Gastrocnemius medialis (tissue), 4 donors: ENCODE measurements at places on chromosomes 4 and X. TPM values are rescaled to one million over a fixed set of nuclear protein-coding genes. Genes with fewer than 3 reads are reported as not detected.

The FGFBP1 gene
- total RNA-seq: not detected

- H3K4me3 ChIP-seq: peak overlapping the region; percentile 78
- H3K4me1 ChIP-seq: peaks cover 6% of the 10 kb centered on the region
- H3K27me3 ChIP-seq: no peaks in the 10 kb centered on the region
- no peaks in the 10 kb centered on the region for H3K36me3 ChIP-seq
- peak; percentile 41 for DNase-seq
Measured at GRCh38 chrX:54808109-54808604, 612 bp downstream of the MAGED2 start.

The BTK gene
- total RNA-seq: not detected

GRCh38 chr4:119329835-119330620 is 8.1 kb upstream of the FABP2 start:
- H3K27me3 ChIP-seq: no peaks in the 10 kb centered on the region
- H3K27ac ChIP-seq: no peak overlapping the region
- no peak overlapping the region for H3K4me3 ChIP-seq
- no peak for DNase-seq

The TMA16 gene
- total RNA-seq: 6.5 TPM

The MID1 gene
- total RNA-seq: 1.9 TPM

DNA sequence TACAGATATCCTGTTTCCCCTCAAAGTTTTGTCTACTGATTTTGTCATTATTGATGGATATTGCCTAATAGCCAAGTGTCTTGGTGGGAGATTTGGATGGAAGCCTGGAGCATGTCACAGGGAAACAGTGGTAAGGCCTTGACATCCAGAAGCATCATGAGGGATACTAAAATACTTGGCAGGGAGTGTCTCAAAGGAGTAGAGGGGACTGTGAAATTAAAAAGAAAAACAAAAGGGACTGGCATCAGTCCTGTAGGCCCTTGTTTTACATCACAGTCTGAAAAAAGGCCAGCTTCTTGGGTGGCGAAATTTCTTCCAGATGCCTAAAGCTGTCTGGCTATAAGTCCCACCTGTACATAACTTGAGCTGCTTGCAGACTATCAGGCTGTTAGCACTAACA is 83.8 kb downstream of the GUCY2F start:
- H3K4me1 ChIP-seq: no peaks in the 10 kb centered on the region
- H3K36me3 ChIP-seq: no peaks in the 10 kb centered on the region
- no peak for DNase-seq
- no peaks in the 10 kb centered on the region for H3K27me3 ChIP-seq

GRCh38 chrX:21839334-21840192 is at the start of gene MBTPS2:
Gene MBTPS2, plus strand, starts transcription at chrX:21839617. Its CDS starts 118 bp downstream, at chrX:21839735.
- peak within 1 kb of the TSS; percentile 86 for H3K27ac ChIP-seq
- H3K4me1 ChIP-seq: peaks cover 4% of the 10 kb centered on the region
- DNase-seq: peak; percentile 66
- no peaks in the 10 kb centered on the region for H3K27me3 ChIP-seq
- no peaks in the 10 kb centered on the region for H3K36me3 ChIP-seq

GRCh38 chrX:53286171-53286570 is 4.8 kb upstream of the IQSEC2 start:
- H3K4me3 ChIP-seq: no peak overlapping the region
- H3K36me3 ChIP-seq: no peaks in the 10 kb centered on the region
- H3K27ac ChIP-seq: peak overlapping the region; percentile 87

- no peaks in the 10 kb centered on the region for H3K27me3 ChIP-seq
- no peaks in the 10 kb centered on the region for H3K36me3 ChIP-seq
- H3K4me3 ChIP-seq: no peak overlapping the region
- no peak for DNase-seq
- no peaks in the 10 kb centered on the region for H3K4me1 ChIP-seq
Measured at GRCh38 chr4:164439037-164439436, 314.9 kb upstream of the SMIM31 start.

The INPP4B gene
- 9.1 TPM for total RNA-seq

The SRPK3 gene
- total RNA-seq: 30.3 TPM

The CFAP99 gene
- total RNA-seq: not detected

GRCh38 chr4:101075536-101075935 is 271.8 kb downstream of the PPP3CA start:
- no peak overlapping the region for H3K4me3 ChIP-seq
- no peaks in the 10 kb centered on the region for H3K27me3 ChIP-seq
- no peak overlapping the region for H3K27ac ChIP-seq
- DNase-seq: no peak
- no peaks in the 10 kb centered on the region for H3K4me1 ChIP-seq
- H3K36me3 ChIP-seq: no peaks in the 10 kb centered on the region

The FABP2 gene
- not detected for total RNA-seq

The RAB40AL gene
- total RNA-seq: not detected

The GSX2 gene
- total RNA-seq: not detected

DNA sequence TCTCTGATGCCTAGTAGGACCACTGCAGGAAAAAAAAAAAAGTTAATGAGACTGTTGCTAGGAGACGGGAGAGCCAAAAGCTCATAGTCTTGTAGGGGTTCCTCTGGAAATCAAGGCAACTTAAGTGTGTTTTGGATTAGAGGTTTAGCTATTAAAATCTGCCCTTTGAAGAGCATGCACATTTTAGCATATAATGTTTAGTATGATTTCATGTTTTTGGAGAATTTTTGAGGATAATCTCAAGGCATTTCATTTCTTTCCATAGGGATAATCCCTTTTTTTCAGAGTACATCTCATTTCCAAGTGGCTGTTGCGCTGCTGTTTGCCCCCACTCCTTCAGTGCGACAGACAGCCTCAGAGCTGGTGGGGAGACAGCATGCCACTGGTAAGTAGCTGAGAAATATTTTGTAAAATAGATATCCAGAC is at the start of gene LINC00632:
TSS of gene LINC00632 (plus strand) at position 339 of the 426 bp plus-strand sequence.
- no peaks in the 10 kb centered on the region for H3K27me3 ChIP-seq
- DNase-seq: no peak
- no peaks in the 10 kb centered on the region for H3K4me1 ChIP-seq
- no peak within 1 kb of the TSS for H3K4me3 ChIP-seq
- H3K36me3 ChIP-seq: no peaks in the 10 kb centered on the region
- H3K27ac ChIP-seq: no peak within 1 kb of the TSS

The SSX2B gene
- total RNA-seq: not detected

- no peaks in the 10 kb centered on the region for H3K4me1 ChIP-seq
- no peaks in the 10 kb centered on the region for H3K27me3 ChIP-seq
- H3K4me3 ChIP-seq: no peak overlapping the region
- no peak overlapping the region for H3K27ac ChIP-seq
Measured at GRCh38 chr4:150237110-150237872, 159.0 kb downstream of the DCLK2 start.

The RS1 gene
- total RNA-seq: not detected

- no peaks in the 10 kb centered on the region for H3K27me3 ChIP-seq
- peaks cover 55% of the 10 kb centered on the region for H3K4me1 ChIP-seq
- H3K27ac ChIP-seq: peak overlapping the region; percentile 93
Measured at GRCh38 chr4:118968005-118968404, 79.4 kb downstream of the SYNPO2 start.

DNA sequence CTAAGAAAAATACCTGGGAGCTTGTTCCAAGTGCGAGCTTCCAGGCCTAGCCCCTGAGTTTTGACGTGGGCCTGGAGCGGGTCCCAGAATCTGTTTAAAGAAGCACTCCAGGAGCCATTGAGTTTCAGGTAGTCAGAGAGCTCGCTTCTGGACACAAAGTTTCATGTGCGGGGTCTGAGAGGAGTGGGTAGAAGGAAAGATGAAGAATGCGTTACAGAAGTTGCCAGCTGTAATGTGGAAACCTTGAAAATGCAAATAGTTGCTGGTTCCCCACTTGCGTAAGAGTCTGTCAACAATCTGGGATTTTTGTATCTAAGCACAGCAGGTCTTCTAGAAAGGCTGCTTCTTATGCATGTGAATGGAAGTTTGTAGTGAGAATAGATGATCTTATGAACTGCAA is 77.5 kb upstream of the CLCN4 start:
- H3K27me3 ChIP-seq: no peaks in the 10 kb centered on the region
- H3K4me1 ChIP-seq: peaks cover 11% of the 10 kb centered on the region
- no peak overlapping the region for H3K27ac ChIP-seq
- no peak for DNase-seq

- DNase-seq: no peak
- no peak overlapping the region for H3K4me3 ChIP-seq
- no peaks in the 10 kb centered on the region for H3K36me3 ChIP-seq
- H3K27ac ChIP-seq: no peak overlapping the region
- peaks cover 11% of the 10 kb centered on the region for H3K4me1 ChIP-seq
Measured at GRCh38 chr4:6945052-6945409, 35.4 kb downstream of the TBC1D14 start.

GRCh38 chr4:158884280-158884679 is 115.5 kb downstream of the FNIP2 start:
- H3K27me3 ChIP-seq: no peaks in the 10 kb centered on the region
- peaks cover 30% of the 10 kb centered on the region for H3K36me3 ChIP-seq
- no peak for DNase-seq
- H3K4me1 ChIP-seq: no peaks in the 10 kb centered on the region

The ASMT gene
- total RNA-seq: not detected

- DNase-seq: no peak
- H3K36me3 ChIP-seq: no peaks in the 10 kb centered on the region
- no peaks in the 10 kb centered on the region for H3K4me1 ChIP-seq
- H3K4me3 ChIP-seq: no peak overlapping the region
Measured at GRCh38 chrX:146141221-146141620, 323.6 kb downstream of the SLITRK2 start.

The BEND4 gene
- not detected for total RNA-seq

DNA sequence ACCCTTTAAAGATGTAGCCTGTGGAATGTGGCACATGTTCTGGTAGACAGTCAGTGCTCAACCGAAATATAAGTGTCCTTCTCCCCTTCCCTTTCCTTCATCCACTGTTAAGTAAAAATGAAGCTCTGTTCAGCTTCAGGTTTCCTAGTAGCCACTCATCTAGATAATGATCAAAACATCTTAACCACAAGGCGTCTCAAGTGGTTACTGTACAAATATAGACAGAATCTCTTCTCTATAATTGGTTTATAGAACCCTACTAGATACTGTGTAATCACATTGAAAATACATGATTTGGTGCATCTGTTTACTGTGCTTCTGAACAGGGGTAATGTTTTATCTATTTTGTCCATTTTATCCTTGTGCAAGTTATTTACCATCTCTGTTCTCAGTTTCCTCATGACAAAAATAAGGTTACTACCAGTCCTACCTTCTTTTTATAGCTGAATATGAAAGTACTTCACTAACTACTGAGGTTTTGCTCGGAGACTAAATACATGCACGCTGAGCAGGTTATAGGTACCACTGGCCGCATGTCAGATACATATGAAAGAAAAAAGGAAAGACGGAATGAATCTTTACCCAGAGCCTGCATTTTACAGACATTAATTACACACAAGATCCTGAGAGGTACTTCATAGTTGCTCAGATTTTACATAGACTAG is 20.3 kb upstream of the SLC25A4 start:
- H3K27me3 ChIP-seq: no peaks in the 10 kb centered on the region
- no peak for DNase-seq
- H3K4me1 ChIP-seq: peaks cover 10% of the 10 kb centered on the region
- H3K36me3 ChIP-seq: no peaks in the 10 kb centered on the region
- no peak overlapping the region for H3K4me3 ChIP-seq

The PDE6B gene
- not detected for total RNA-seq

DNA sequence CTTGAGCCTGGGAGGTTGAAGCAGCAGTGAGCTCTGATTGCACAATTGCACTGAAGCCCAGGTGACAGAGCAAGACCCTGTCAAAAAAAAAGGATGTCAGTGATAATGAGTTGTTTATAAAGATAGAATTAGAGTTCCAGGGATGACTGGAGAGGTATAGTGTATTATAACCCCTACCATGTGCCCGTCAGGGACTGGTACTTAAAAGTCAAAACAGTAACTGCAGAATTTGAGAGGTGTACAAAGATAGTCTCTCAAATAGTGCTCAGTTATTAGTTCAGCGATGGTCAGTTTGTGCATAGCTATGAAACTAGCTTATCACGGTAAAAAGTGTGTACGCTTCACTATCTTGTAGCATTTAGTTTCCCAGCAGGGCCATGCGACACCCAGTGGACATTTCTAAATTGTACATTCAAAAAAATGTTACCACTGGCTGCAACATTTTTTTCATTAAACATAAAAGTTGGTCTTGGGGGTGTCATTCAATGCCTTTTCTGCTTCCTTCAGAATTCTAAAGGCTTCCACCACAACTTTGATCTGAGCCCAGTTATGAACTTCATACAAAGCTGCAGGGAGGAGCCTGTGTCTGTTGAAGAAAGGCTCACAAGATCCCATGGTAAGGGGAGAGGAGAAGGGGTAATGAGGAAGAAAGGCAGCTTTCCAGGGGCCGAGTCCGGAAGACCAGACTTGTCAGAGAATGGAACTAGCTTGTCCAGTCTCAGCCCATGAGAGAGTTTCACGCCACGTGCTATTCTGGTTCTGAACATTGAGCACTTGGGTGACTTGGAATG is 9.2 kb upstream of the GYG2 start:
- no peaks in the 10 kb centered on the region for H3K36me3 ChIP-seq
- no peak overlapping the region for H3K4me3 ChIP-seq
- no peak overlapping the region for H3K27ac ChIP-seq
- H3K4me1 ChIP-seq: no peaks in the 10 kb centered on the region
- DNase-seq: no peak

DNA sequence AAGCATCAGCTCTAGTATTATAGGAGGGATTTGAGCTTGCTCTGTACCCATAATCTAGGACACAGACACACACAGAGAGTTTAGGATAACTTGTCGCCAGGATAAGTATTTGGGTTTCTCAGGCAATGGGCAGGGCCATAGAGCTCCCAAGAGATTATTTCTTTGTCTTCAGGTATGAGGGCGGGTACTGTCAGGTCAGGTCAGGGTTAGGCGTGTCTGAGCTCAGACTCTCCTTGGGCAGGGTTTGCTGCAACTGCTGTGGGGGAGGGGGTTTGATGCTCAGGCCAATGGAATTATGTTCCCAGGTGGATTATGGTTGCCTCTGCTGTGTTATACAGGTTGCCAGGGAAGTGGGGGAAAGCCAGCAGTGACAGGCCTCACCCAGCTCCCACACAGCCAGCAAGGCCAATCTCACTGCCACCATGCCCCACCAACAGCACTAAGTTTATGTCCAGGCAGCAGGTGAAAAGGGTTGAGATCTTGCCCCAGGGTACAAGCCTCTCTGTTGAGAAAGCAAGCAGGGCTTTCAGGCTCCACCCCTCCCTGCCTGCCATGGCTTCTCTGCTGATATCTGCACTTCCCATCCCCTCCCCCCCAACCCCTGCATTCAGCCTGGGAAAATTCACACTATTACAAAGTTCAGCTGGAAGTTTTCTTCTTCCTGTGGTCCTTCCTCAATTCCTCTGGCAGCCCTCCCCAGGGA is 101.3 kb downstream of the RRAGB start:
- no peaks in the 10 kb centered on the region for H3K27me3 ChIP-seq
- H3K36me3 ChIP-seq: no peaks in the 10 kb centered on the region
- no peak for DNase-seq
- H3K4me1 ChIP-seq: no peaks in the 10 kb centered on the region

- no peaks in the 10 kb centered on the region for H3K36me3 ChIP-seq
- no peak for DNase-seq
- H3K27me3 ChIP-seq: no peaks in the 10 kb centered on the region
- H3K4me3 ChIP-seq: no peak overlapping the region
- H3K27ac ChIP-seq: no peak overlapping the region
Measured at GRCh38 chr4:36676139-36677050, 395.0 kb downstream of the DTHD1 start.

- H3K4me1 ChIP-seq: peaks cover 41% of the 10 kb centered on the region
- H3K4me3 ChIP-seq: no peak overlapping the region
- no peaks in the 10 kb centered on the region for H3K27me3 ChIP-seq
- H3K27ac ChIP-seq: no peak overlapping the region
Measured at GRCh38 chr4:168642591-168642990, 145.7 kb downstream of the PALLD start.

- no peaks in the 10 kb centered on the region for H3K27me3 ChIP-seq
- H3K4me3 ChIP-seq: no peak overlapping the region
- no peak for DNase-seq
- no peak overlapping the region for H3K27ac ChIP-seq
Measured at GRCh38 chr4:81971637-81972381, 402.0 kb downstream of the HNRNPD start.

GRCh38 chrX:82534086-82534597 is 973.9 kb upstream of the POU3F4 start:
- no peak overlapping the region for H3K27ac ChIP-seq
- H3K4me3 ChIP-seq: no peak overlapping the region
- no peak for DNase-seq
- no peaks in the 10 kb centered on the region for H3K4me1 ChIP-seq
